ENCODE measurements at places on chromosomes 12 and 14. TPM values are rescaled to one million over a fixed set of nuclear protein-coding genes. Genes with fewer than 3 reads are reported as not detected.

Gene ABHD12B
- total RNA-seq = not detected

Gene CLEC7A
- not detected for total RNA-seq

Gene NGB
- not detected for total RNA-seq

Gene ESR2
- 0.12 TPM for total RNA-seq
